D341Med (cell line): ENCODE measurements at places on chromosomes 6 and 20.

GRCh38 chr20:19185083-19185482, 27.4 kb upstream of the SLC24A3 start:
- no peak for DNase-seq

DNA sequence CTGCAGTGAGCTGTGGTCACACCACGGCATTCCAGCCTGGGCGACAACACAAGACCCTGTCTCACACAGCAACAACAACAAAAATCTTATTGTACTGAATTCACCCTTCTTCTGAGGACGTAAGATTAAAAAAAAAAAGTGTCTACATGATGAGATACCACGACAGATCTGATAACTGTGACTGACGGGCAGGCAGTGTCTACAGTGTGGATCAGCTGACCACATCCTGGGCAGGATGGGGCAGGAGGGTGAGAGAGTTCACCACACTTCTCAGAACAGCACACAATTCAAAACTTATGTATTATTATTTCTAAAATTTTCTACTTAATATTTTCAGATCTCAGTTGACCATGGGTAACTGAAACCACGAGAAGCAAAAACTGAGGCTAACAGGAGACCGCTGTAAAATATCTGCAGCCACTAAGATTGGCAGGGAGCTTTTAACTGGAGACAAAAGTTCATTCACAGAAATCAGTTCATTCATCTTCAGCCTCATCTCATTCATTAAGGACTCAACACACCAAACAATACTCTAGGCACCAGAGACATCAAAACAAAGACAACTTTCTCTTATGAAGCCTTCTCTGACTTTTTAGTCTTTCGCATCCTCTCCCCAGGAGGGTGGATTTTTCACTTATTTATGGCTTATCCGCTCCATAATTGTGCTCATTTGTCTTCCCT, 15.7 kb upstream of the NHSL1 start:
- DNase-seq, result no peak

- no peak for DNase-seq
These were observed 680.8 kb upstream of the NRSN1 start for GRCh38 chr6:23445157-23445710.

DNA sequence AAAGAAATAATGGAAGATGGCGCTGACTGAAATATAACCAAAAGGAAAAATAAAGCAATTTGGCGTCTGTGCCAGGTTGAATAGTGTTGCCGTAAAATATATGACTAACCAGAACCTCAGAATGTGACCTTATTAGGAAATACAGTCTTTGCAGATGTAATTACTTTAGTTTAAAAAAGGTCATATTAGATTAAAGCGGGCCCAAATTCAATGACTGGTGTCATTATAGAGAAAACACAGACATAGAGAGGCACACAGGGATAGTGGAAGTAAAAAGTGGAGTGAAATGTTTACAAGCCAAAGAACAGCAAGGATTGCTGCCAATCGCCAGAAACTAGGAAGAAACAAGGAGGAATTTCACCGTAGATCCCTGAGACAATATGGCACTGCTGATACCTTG, 521.2 kb downstream of the FRK start:
- no peak for DNase-seq

DNA sequence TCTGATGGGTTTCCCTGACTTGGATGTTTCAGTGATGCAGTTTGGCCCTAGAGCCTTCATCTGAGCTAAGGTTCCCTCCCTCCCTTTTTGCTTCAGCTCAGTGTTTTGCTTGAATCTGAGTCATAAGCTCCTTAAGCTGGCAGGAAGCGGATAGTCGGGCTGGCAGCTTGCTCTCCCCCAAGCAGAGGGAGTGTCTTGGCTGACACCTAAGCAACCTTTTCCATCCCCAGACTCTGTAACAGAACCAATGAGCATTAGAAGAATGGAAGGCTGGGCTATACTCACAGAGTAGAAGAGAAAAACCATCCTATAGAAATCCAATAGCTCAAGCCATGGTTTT, 98.3 kb downstream of the HAO1 start:
- peak; percentile 70 for DNase-seq

DNA sequence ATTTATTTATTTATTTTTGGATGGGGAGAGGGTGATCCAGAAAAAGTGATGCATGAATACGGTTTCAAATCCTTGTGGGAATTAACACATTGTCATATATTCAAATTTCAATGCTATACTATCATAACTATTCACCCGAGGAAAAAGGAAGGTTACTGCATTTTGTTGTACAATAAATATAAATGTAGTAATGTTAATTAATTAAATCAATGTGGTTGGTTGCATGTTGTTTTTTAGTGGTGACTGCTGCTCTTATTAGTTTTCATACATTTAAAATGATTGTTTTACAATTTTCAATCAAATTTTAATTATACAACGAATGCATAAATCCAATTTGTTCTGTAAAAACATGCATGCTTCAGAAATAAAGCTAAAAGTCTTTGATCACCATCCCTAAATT, 180.5 kb downstream of the ZFP64 start:
- DNase-seq, result no peak

DNA sequence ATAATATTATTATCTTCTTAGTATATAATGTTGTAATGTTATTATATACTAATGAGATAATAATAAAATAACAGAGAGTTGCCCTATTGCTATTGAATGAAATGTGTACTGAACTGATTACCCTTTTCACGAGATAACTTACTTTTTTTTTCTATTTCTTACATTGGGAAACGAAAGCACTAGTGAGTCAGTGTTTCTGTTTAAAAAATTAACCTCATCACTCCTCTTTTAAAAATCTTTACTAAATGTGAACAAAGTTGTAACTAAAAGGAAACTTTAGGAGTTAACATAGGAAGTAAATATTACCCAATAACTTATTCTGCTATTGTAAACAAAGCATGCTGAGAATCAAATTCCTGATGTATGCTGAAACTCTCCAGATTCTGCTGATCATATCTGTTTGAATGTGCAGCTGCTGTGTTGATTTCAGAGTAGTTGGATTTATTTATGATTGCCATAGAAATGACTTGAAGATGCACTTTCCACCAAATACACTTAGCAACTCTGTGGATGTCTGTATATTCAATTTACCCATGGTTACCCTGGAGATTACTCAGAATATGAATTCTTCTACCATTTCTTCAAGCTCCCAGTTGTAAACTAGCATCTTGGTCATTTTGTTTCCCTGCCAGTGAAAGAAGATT, 523.4 kb downstream of the TENT5A start:
- DNase-seq, result no peak

DNA sequence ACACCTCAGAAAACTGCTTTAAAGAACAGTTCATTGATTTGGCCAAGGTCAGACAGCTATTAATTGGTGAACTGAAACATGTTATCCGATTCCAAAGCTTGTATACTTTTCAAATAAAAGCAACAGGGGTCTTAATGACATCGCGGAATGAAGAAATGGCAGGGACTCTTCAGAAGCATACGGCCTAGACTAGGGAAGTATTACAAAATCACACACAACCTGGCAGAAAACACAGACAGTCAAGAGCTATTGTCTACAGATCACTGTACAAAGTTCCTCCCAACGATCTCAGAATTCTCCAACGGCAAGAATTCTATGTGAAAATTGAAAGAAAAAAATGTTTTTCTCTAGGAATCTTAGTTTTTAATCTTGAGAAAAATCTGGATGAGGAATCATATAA, 105.5 kb downstream of the PTPRK start:
- DNase-seq, result no peak

DNA sequence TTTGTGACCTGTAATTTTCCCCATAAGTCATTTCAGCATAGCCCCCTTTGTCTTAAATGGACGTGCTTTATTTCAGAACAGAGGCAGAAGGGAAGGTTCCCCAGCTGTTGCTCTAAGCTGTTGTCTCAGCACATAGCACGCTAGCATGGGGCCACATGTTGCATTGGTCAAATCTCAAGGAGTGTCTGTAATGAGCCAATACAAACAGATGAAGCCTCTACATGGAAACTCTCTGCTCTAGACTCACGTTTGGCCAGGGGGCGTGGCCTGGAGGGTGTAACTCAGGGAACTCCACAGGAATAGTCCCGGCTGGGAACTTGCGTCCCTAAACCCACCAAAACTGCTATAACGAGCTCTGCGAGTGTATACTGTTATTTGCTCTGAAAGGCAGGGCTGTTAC, 35.2 kb upstream of the SLC22A2 start:
- no peak for DNase-seq

GRCh38 chr20:4805663-4806449, 84.1 kb downstream of the PRND start:
- DNase-seq, result no peak

DNA sequence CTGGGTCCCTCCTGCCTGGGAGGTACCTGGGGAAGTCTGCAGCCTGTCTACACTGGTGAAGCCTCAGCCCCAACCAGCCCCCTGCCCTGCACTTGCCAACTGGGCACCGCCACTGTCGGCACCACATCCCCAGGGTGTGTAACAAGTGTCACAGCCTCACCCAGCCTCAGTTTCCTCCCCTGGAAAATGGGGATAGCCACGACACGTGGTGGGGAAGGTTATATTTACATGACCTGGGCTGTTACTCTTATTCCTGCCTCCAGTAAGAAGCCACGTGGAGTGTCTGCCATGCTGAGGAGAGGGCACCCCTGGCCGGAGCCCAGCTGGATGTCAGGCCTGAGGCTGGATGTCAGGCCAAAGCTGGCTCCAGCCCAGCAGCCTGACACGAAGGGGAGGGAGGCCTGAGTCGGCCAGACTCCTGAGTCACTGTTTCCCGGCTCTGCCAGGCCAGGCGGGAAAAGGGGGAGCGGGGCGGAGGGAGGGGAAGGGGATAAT, 44.9 kb downstream of the SNAI1 start:
- DNase-seq, result no peak

DNA sequence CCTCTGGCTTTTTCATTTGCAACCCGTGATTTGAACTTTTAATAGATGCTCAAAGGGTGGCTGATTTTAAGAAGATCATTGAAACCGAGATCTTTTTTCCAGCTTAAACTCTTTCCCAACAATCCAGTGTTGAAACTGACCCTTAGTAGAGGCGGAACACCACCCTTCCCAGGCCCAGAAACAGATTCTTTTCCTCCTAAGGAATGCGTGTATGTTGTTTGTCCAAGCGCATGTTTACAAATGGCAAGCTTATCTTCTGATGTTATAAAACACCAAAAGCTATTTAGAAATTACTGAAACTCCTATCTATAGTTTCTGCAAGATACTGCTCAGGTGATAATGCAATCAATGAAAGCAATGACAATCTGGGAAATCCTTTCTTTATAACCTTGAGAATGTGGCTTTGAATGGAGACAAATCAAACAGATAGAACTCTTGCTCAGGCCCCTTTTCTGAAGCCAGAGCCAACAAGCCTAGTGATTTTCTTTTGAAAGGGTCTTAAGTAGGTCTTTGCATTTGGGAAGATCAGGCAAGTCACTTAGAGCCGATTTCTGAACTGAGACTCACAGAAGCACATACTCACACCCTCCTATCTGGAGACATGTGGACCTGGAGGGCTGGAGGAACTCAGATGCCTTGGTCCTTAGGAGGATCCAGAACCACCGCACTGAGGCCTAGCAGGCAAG, 9.1 kb downstream of the BANF2 start:
- DNase-seq, result no peak

GRCh38 chr20:3374296-3374695, 33.2 kb downstream of the DNAAF9 start:
- no peak for DNase-seq

GRCh38 chr20:51596668-51597388, 54.3 kb upstream of the NFATC2 start:
- no peak for DNase-seq

DNA sequence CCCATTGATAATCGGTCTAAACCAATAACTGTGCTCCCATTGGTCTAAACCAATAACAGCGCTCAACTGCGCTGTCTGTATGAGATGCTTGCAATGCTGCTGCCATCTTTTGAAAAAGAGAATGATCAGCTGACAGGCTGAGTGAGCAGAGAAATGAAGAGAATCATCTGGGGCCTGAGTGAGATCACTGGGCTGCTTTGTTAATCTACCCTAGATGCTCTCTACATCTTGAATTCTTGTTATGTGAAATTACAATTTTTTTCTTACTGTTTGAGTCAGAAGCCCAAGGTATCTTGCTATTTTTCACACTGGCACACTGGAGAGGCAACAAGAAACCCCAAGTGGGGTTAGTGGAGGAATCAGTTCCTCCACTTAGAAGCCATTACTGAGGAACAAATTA, 91.5 kb upstream of the GCM1 start:
- no peak for DNase-seq

- no peak for DNase-seq
These were observed 165.4 kb upstream of the CITED2 start for GRCh38 chr6:139539852-139540251.

- no peak for DNase-seq
These were observed 465.6 kb downstream of the HDGFL1 start for GRCh38 chr6:23034926-23035325.

- peak; percentile 34 for DNase-seq
These were observed 53.8 kb upstream of the POLR1H start for GRCh38 chr6:30007132-30007764.

GRCh38 chr6:137497721-137498463, 3.7 kb upstream of the OLIG3 start:
- DNase-seq, result peak; percentile 60

DNA sequence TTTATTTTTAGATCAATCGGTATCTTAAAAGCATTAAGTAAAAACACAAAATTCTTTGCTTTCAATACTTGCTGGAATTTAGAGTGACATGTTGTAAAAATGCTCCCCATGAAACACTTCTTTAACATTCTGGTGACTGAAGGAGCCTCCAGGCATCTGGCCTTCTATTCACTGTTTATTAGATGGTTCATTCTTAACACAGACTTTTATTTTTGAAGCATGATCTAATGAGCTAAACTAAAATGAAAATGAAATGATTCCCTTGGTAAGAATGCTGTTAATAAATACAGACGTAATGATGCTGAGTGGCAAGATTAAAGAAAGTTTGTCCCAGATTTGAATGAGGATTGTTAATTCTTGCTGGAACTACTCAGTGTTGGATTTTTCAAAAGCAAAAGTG, 698.4 kb downstream of the TENT5A start:
- DNase-seq, result no peak

DNA sequence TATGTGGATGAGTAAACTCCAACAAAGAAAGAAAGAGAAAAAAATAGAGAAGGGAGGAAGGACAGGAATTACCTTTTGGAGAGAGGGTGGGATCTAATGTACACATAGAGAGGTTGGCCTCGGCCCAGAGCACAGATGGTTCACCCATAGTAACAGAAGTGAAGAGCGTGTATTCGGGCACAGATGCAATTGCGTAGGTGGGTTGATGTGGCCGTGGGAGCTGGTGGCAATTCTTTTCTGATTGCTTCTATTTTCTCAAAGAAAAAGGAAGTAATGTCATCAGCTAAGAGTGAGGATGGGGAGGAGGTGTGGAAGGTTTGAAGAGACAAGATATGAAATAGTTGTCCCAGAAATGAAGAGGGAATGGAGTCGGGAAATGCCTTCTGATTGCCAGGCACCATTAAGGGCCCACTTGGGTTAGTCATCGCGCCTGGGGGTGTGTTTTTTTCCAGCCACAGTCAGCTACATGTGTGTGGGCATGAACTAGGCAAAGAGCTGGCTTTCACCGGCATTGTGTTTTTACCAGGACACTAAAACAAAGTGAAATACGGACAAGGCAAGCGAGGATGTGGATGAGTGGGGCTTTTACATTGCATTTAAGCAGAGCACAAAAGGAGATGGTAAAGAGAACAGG, 158.7 kb downstream of the SYNE1 start:
- no peak for DNase-seq
